ENCODE measurements at places on chromosomes 4 and X.

GRCh38 chr4:34039766-34040165, 2204.5 kb downstream of the ARAP2 start:
- no peak for DNase-seq

- no peak for DNase-seq
Observed at GRCh38 chr4:2637956-2638552, 101.6 kb downstream of the FAM193A start.

- DNase-seq = no peak
Observed at GRCh38 chrX:154481911-154482601, 3.0 kb upstream of the LAGE3 start.

GRCh38 chr4:76470532-76470931, 35.5 kb downstream of the SHROOM3 start:
- DNase-seq = no peak

DNA sequence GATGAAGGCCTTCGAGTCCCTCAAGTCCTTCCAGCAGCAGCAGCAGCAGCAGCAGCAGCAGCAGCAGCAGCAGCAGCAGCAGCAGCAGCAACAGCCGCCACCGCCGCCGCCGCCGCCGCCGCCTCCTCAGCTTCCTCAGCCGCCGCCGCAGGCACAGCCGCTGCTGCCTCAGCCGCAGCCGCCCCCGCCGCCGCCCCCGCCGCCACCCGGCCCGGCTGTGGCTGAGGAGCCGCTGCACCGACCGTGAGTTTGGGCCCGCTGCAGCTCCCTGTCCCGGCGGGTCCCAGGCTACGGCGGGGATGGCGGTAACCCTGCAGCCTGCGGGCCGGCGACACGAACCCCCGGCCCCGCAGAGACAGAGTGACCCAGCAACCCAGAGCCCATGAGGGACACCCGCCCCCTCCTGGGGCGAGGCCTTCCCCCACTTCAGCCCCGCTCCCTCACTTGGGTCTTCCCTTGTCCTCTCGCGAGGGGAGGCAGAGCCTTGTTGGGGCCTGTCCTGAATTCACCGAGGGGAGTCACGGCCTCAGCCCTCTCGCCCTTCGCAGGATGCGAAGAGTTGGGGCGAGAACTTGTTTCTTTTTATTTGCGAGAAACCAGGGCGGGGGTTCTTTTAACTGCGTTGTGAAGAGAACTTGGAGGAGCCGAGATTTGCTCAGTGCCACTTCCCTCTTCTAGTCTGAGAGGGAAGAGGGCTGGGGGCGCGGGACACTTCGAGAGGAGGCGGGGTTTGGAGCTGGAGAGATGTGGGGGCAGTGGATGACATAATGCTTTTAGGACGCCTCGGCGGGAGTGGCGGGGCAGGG, 568 bp downstream of the HTT start:
- peak; percentile 18 for DNase-seq

DNA sequence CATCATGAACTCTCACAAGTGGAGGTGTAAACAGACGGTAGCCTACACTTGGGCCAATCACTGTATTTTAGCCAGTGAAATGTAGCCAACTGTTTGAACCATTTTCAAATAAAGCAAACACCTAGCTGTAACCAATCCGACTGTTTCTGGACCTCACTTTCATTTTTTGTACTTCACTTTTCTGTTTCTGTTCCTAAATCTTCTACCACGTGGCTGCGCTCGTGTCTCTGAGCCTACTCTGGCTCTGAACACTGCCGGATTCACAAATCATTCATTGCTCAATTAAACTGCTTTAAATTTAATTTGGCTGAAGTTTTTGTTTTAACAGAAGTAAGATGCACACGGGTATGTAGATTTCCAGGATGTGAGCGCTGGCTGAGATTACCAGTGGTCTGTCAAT, 319.1 kb downstream of the RAPGEF2 start:
- no peak for DNase-seq

- no peak for DNase-seq
Observed at GRCh38 chr4:138028923-138029322, 213.2 kb downstream of the SLC7A11 start.

DNA sequence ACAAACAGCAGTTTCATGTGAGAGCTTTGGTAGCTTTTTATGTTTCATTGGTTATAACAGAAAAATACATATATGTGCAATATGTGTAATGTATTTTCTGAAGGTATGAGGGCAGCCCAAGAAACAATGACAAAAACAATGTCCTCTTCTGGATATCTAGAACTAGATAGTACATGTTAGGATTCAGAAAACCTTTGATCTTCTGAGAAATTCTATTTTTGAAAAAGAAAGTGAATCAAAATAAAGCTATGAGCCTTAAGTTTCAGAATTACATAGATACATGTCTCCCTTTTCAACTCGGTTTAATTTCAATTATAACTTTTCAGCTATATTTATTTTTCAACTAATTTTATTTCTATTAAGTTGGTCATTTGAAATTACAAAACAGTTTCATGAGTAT, 131.9 kb downstream of the REELD1 start:
- DNase-seq = no peak

GRCh38 chr4:146439437-146439836, 82.3 kb downstream of the SLC10A7 start:
- DNase-seq = no peak

DNA sequence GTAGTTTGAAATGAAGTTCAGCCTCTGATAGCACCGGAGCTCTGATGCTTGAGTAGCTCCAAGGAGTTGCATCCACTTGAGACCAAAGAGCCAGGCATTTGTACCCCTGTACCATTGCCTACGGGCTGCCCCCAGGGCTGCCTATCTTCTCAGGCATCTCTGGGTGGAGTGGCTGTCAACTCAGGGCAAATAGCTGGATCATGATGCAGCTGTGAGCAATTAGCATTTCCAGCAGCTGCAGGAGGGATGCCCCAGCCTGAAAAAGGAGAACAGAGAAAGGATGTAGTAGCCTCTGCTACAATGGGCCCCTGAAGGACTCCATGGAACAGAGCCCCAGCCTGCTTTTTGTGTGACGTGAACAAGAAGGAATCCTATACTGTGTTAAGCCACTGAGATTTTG, 492.6 kb downstream of the BCOR start:
- no peak for DNase-seq

GRCh38 chr4:105894660-105895582, at the start of gene NPNT:
Gene NPNT, plus strand, starts transcription at chr4:105895471. Its CDS starts 182 bp downstream, at chr4:105895653.
- no peak for DNase-seq

DNA sequence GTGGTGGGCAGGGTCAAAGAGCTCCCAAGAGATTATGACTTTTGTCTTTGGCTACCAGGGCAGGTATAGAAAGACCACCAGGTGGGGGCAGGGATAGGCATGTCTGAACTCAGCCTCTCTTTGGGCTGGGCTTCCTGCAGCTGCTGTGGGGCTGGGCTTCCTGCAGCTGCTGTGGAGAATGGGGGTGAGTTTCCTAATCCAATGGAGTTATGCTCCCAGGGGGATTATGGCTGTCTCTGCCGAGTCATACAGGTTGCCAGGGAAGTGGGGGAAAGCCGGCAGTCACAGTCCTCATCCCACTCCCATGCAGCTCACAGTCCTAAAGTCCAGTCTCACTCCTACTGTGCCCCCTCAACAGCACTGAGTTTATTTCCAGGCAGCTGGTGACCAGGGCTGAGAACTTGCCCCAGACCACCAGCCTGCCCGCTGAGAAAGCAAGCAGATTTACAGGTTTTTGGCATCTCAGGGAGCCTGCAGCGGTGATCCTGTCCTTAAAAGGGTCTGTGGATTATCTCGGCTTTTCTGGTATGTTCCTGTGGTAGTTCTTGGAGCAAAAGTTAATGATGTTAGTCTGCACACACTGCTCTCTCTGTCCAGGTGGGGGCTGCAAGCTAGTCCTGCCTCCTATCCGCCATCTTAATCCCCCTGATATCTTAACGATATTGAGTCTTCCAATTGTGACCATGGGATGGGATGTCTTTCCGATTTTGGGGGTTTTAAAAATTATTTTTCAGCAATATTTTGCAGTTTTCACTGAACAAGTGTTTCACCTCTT, 133.4 kb downstream of the RTL9 start:
- no peak for DNase-seq

All from activated CD4-positive, alpha-beta T cell treated with anti-CD3 and anti-CD28 coated beads, Interleukin-2, amount 50 U/mL, for 1 hour (primary cell).